AG09309 (cell line): ENCODE measurements at places on chromosomes 16 and 17.

GRCh38 chr17:73203135-73203787 lies 10.4 kb downstream of the COG1 start:
- DNase-seq, result no peak

DNA sequence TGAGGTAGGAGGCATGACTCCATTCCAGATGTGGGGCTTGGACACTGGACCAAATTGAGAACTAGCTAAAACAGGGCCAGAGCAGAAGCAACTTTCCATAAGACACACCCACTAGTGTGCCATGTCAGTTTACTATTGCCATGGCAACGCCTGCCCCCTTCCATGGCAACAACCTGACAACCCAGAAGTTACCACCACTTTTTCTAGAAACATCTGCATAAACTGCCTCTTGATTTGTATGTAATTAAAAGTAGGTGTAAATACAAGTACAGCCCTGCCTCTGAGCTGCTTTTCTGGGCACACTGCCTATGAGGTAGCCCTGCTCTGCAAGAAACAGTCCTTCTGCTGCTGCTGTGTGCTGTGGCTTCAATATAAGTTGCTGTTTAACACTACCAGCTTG lies 19.5 kb upstream of the SCNN1B start:
- DNase-seq, result no peak

GRCh38 chr17:29074488-29074887 lies 31.5 kb downstream of the PIPOX start:
- no peak for DNase-seq

DNA sequence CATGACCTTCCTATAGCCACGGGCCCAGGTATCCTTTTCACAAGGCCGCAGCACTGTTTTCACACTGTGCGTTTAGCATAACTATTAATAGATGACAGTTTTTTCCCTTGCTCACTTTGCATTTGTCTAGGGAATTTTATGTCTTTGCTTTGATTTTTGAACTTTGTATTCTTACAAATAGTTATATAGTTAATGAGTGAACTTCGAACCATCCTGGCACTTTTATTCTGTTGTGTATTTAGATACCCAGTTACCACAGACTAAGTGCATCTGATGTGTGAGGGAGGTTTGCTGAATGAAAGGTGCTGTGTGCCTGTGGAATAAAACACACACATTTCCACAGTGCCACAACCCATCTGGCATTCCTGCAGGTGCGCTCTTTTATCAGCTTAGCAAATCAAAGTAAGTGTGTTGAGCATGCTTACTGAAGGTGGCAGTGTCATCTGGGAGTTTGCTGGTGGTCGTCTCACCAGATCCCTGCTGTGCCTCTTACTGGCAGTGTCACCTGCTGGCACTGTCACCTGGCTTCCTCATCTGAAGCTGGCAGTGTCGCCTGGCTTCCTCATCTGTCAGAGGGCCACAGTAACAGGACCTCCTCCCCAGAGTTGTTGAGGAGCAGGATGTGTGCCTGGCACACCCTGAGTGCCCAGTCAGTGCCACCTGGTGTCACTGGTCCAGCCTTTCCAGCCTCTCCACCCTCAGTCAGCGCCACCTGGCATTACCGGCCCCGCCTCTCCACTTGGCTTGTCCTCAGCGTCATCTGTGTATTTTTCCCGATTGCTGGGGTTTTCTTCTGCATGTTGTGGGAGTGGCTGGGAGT lies 37.6 kb downstream of the USP10 start:
- DNase-seq, result no peak

- DNase-seq, result no peak
Observed at GRCh38 chr16:57152096-57153093, 33.4 kb downstream of the PSME3IP1 start.

DNA sequence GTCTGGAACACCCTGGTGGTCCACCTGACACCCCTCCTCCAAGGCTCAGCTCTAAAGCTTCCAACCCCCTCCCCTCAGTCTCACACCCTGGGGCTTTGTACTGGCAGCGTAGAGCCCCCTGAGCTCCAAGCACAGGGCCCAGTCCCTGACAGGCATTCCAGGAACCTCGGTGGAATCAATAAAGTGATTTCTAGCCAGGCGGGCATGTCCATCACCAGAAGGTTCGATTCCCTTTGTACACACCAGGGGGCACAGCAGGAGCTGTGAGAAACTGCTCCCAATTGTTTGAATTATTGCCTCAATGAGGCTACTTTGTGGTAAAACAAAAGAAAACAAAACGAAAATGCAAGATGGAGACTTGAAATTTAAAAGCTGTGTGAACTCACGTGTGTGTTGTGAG lies 51.8 kb downstream of the SMPD3 start:
- peak; percentile 31 for DNase-seq

DNA sequence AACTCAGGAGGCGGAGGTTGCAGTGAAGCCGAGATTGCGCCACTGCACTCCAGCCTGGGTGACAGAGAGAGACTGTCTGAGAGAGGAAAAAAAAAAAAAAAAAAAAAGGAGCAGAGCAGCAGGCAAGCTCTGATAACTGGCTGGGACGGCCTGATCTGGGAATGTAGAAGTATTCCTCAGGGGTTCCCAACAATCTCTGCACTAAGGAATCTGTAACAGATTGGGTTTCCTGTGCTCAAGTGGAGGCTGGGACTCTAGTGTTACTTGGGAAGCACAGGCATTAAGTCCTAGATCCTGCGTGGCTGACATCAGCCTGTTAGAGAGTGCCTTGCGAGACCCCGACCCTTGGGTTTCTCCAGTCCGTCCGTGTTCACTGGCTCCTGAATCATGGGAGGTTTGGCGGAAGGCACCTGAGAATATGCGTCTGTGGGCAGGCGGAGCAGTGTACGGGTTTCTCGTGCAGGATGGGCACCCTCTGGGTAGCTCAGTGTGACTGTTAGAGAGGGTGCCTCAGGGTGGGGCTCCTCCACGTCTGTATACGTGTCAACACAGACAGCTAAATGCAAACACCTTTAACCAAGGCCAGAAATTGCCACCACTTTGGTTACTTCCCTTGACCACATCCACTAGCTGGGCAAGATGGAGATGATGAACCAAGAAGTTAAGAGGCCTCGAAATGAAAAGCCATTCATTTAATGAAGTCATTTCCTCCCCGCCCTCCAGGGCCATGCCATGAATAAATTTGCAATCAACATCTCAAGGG lies 174.9 kb upstream of the RPL38 start:
- no peak for DNase-seq

- no peak for DNase-seq
Observed at GRCh38 chr16:2974319-2975056, 5.3 kb downstream of the PAQR4 start.

DNA sequence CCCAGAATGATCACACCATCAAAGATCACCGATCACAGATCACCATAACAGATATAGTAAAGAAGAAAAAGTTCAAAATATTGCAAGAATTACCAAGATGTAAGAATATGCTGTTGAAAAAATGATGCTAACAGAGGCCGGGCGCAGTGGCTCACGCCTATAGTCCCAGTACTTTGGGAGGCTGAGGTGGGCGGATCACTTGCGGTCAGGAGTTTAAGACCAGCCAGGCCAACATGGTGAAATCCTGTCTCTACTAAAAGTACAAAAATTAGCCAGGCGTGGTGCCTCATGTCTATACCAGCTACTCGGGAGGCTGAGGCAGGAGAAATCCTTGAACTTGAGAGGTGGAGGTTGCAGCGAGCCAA lies 53.2 kb downstream of the CPPED1 start:
- DNase-seq, result no peak

DNA sequence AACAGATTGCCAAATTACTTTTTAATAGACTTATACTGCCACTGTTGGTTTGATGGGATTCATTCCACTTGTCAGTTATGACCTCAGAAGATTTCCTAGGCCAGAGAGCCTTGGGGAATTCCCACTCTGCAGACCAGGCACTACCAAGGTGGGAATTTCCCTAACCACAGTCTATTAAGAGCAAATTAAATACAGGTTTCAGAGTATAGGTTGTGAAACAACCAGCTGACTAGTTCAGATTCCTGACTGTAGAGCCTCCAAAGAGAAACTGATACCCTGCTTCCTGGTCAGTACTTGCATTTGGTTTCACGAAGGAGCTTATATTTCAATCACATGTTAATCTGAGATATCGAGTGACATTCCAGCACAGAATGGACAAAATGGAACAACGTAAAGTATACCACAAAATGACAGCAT lies 186.5 kb downstream of the STX8 start:
- DNase-seq, result peak; percentile 86

- DNase-seq, result no peak
Observed at GRCh38 chr16:30023586-30023985, 588 bp downstream of the C16orf92 start.

- DNase-seq, result no peak
Observed at GRCh38 chr16:89983536-89983935, 35.0 kb downstream of the DEF8 start.

DNA sequence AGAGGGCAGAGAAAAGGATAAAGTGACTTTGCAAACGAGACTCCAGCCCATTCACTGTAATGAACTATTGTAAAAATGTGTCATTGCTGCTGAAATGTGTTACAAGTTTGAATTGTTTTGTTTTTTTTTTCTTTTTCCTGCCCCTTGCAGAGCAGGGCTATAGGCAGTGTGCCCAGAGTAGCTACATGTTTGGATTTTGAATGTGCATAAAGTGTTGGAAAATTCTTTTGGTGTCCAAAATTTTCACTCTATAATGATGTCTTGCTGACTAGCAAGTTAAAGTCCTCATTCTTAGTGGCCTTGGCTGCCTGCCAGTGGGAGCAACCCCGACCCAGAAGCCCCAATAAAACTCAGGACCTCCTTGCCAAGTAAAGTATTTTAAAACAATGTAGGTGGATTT lies 66.5 kb downstream of the IGF2BP1 start:
- DNase-seq, result no peak

DNA sequence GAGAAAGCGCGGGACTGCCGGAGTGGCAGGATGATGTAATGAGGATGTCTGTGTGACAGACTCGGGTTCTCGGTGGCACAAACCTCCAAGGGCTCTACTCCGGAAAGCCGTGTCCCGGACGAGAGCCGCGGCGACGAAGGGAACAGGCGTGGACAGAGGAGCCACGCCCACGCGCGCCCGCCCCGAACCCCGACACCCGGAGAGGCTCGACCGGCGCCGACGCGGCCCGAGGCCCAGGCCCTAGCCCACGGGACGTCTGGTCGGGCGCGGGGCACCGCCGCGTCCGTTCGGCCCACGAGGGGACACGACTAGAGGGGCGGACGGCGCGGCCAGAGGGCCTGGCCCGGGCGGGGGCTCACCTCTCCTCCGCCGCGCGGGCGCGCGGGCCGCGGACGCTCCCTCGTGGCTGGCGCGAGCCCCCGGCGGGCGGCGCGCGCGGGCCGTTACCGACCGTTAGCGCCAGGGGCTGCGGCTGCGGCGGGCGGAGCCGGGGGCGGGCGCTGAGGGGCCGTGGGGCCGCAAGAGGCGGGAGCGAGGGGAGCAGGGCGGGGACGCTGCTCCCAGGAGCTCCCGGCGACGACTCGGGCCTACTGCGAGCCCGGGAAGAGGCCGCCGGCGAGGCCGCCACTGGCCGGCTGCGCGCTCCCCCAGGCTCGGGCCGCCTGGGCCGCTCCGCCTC lies 2.1 kb upstream of the IRX5 start:
- DNase-seq, result no peak

- no peak for DNase-seq
Observed at GRCh38 chr16:54817940-54818574, 112.6 kb upstream of the IRX5 start.

DNA sequence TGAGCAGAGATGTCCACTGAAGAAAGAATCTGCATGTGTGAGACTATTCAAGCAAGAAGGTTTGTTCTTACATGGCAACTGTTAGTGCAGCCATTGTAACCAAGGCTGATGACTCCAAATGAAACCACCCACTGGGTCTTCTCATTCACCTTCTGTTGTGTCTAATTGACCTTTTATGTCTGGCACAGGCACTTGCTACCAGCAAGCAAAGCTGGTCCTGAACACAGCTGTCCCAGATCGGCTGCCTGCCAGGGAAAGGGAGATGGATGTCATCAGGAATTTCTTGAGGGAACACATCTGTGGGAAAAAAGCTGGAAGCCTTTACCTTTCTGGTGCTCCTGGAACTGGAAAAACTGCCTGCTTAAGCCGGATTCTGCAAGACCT lies 3.6 kb downstream of the CDC6 start:
- no peak for DNase-seq
